ENCODE measurements at places on chromosomes 1 and 21.

GRCh38 chr21:44006017-44006619 lies 6.0 kb upstream of the TRAPPC10 start:
- no peak for DNase-seq

DNA sequence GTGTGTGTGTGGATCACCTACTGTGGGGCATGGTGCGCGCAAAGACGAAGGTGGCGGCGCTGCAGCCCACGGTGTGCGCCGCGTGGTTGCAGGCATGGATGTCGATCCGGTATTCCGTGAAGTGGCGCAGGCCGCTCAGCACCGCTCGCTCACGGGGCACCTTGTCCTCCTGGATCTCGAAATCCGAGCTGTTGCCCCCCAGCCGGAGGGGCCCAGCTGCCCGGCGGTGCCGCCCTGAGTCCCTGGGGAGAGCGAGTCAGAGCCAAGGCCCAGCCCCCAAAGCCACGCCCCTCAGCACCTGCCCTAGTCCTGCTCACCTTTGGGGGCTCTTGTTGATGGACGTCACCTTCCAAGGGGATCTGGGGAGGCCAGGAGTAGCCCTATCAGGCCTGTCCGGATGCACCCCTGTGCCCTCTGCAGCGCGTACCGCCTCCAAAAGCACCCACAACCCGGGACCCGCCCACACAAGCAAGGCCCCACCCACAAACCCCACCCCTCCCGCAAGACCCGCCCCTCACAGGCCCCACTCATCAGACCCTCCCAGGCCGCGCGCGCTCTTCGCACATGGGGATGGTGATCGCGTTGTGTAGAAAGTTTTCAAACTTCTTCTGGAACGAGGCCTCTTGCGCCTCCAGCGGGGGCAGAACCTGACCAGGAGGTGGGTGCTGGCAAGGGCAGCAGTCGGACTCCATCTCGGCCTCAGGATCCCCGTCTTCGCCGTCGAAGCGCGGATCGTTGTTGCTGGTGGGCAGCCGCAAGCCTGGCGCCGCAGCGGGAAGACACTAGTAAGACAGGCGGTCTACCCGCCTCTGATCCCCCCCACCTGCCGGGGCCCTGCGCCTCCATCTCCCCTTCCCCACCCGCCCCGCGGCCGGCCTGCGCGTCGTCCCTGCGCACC lies 13.6 kb downstream of the INSRR start:
- peak; percentile 26 for DNase-seq

DNA sequence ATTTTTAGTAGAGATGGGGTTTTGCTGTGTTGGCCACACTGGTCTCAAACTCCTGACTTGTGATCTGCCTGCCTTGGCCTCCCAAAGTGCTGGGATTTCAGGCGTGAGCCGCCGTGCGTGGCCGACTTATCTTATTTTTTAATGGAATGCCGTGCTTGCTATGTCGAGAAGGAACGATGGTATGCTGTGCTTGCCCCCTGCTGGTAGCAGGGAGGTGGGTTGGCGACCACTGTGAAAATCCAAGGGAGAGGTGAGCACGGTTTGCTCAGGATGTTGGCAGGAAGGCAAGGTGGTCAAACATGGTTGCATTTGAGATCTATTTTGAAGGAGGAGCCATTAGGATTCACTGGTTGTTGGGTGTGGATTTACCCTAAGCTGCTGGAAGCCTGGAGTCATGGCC lies 45.8 kb upstream of the RCC2 start:
- no peak for DNase-seq

- no peak for DNase-seq
Observed at GRCh38 chr21:45498646-45499000, 43.6 kb downstream of the SLC19A1 start.

DNA sequence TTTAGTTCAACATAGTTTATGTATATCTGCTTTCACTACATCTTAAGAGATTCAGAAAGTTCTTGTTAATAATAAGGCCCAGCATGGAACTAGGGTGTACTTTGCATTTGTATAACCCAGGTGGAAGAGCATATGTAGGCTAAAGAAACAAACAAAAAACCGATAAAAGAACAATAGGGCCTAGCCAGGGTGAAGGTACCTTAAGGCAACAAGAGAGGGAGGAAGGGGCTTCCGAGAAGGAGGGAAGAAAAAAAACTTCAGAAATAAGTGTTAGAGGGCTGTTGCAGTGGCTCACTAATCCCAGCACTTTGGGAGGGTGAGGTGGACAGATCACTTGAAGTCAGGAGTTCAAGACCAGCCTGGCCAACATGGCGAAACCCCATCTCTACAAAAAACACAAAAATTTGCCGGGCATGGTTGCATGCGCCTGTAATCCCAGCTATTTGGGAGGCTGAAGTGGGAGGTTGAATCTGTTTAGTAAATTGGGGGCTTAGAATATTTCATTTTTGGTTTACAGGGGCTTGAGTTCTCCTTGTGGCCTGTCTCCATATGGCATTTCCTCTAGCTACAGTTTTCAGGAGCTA lies 4.7 kb upstream of the SPATA45 start:
- DNase-seq = no peak

GRCh38 chr1:186793582-186793927 lies 35.2 kb upstream of the PLA2G4A start:
- no peak for DNase-seq

DNA sequence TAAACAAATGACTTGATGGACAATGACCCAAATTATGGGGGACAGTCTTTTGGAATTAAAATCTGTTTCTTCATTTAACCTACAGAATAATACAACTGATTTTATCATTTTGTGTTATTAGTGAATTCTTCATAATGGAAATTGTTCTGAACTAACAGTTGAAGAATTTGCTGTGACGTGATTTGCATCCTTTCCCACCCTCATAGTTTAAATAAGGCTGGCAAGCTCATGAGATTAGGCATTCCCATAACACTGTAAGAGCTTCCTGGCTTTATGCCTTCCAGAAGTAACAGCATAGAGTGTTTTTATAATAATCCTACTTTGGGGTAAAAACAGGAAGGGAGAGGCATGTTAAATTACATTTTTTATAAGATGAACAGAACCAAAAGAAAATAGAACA lies 95.7 kb downstream of the ATP6V1G3 start:
- no peak for DNase-seq

GRCh38 chr1:225919906-225920305 lies 4.1 kb downstream of the PYCR2 start:
- no peak for DNase-seq

GRCh38 chr1:75630004-75630594 lies 19.2 kb upstream of the SLC44A5 start:
- no peak for DNase-seq

DNA sequence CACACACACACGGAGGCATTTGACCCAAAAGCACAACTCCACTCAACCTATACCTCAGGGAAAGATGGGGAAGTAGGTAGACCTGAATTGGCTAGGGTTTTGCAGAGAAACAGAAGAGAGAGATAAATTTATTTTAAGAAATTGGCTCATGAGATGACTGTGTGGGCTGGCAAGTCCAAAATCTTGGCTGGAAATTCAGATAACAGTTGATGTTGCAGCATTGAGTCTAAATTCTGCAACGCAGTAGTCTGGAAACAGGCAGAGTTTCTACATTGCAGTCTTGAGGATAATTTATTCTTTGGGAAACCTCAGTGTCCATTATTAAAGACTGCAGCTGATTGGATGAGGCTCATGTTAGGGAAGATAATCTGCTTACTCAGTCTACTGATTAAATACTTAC lies 4.3 kb upstream of the LCE2B start:
- no peak for DNase-seq

GRCh38 chr1:201113451-201114244 lies 1.4 kb upstream of the CACNA1S start:
- no peak for DNase-seq

GRCh38 chr21:43021756-43022600 lies 47.6 kb downstream of the PKNOX1 start:
- no peak for DNase-seq

DNA sequence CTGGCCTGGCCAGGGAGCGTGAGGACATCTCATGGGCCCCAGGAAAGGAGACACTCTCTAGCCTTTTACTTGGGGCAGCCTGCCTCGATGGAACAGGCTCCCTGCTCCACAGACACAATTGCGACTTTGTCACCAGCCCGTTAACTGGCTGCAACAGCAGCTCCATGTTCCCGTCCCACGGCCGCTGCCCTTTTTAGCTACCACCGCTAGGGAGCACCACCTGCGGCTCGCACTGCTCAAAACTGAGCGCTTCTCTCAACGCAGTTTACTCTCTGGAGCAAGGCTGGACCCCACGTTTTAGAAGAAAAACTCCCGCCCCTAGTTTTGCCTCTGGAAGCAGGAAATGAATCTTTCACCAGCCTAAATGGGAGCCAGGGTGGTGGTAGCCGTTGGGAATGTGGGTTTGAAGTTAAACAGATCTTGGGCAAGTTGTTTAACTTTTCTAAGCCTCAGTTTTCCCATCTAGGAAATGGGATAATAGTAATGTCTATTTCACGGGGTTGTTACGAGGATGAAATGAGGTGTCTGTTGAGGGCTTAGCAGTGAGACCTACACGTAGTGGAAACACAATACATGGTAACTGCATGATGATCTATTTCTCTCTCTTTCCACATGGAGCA lies 3.5 kb upstream of the LRRC38 start:
- no peak for DNase-seq

GRCh38 chr1:118821801-118822200 lies 166.3 kb downstream of the TBX15 start:
- no peak for DNase-seq

DNA sequence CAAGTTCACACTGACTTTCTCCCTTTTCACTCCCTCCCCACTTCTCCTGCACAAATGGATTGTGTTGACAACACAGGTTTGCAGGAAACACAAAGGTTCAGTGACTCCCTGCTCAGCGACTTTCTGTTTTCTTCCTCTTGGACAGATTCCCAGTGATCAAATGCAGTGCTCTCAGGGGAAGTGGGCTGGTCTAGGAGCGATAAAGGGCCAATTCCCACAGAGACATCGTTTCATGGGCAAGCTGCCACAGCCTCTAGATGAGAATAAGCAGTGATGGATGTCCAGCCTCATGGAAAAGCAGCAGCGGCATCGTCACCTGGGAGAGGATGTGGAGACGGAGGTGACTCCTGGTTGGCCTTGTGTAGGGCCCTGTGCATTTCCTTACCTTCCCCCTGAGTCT lies 30.6 kb downstream of the FYB2 start:
- DNase-seq = no peak

GRCh38 chr1:245800901-245801605 lies 646.3 kb downstream of the KIF26B start:
- no peak for DNase-seq

- no peak for DNase-seq
Observed at GRCh38 chr1:226443033-226443432, 35.1 kb upstream of the PARP1 start.

DNA sequence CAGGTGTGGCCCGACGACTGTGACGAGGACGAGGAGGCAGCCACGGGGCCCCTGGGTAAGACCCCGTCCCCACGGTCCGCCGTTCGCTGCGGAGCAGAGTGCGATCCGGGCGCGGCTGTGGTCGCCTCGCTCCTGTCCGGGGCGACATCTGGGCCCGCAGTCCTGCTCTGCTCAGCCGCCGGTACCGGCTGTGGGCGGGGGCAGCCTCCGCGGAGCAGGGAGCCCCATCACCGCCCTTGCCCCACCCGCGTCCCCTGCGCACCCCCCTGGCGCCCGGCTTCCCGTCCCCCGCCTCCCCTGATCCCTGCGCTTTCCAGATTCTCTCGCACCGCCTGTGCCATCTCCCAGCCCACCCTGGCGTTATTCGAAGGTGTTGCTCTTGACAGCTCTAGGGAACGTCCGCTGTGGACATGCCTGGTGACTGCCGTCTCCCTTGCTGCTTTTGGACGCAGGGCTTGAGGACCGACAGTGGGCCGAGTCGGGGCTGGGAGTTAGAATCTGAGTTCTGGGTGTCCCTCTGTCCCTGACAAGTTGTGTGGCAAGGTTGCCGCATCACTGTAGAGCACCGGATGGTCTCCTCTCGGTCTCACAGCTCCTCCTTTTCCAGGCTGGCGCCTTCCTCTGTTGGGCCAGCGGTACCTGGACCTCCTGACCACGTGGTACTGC lies 596 bp downstream of the TOR3A start:
- DNase-seq = peak; percentile 33

DNA sequence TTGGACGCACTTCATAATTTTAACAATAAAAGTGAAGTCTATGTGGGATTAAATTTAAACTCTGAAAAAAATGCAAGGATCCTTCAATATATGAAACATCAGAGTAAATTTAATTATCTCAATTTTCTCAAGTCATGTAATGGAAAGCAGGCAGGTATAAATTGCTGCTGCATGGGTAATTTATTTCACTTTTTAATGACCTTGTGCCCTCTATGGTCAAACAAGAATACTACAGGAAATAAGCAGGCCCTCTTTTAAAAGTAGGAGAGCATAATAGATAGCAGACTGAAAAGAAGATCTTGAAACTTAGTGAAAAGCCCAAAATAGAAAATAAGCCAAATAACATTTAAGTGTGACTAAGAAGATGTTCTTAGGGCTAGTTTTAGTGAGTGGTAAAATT lies 22.9 kb downstream of the BCAS2 start:
- no peak for DNase-seq
